ENCODE measurements at places on chromosomes 11 and 22.

- no peak for DNase-seq
Observed at GRCh38 chr11:69496202-69496557, 14.7 kb downstream of the LINC01488 start.

DNA sequence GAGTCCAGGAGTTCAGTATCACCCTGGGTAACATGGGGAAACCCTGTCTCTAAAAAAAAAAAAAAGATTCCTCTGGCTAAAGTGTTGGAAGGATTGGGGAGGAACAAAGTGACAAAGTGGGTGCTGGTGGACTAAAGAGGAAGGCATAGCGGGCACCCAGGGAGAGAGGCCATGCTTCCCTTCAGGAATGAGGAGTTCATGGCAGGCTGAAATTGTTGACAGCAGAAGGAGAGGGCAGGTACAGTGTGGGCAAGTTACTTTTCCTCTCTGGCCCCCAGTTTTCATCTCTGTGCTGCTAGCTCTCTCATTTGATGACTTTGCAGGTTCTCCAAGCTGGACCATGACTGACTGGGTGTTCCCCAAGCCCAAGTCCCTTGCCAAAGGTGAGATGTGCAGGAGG, 4.4 kb upstream of the SYT13 start:
- no peak for DNase-seq

DNA sequence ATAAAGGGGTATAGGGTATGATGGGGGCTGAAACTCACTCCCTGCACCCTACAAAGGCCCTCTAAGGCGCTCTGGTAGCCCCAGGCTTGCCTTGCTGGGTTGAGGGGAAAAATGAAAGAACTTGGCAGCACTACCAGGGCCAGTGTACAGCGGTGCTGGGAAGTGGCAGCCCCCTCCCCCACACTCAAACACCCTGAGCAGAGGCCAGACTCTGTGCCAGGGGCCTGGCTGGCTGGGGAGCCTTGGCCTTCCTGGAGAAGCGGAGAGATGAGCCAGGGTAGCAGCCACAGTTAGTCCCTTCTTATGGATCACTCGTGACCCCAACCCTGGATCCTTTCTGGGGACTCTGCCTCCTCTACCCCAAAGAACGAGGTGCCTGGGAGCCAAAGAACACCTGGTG, 2.7 kb downstream of the TMEM134 start:
- DNase-seq, result no peak

DNA sequence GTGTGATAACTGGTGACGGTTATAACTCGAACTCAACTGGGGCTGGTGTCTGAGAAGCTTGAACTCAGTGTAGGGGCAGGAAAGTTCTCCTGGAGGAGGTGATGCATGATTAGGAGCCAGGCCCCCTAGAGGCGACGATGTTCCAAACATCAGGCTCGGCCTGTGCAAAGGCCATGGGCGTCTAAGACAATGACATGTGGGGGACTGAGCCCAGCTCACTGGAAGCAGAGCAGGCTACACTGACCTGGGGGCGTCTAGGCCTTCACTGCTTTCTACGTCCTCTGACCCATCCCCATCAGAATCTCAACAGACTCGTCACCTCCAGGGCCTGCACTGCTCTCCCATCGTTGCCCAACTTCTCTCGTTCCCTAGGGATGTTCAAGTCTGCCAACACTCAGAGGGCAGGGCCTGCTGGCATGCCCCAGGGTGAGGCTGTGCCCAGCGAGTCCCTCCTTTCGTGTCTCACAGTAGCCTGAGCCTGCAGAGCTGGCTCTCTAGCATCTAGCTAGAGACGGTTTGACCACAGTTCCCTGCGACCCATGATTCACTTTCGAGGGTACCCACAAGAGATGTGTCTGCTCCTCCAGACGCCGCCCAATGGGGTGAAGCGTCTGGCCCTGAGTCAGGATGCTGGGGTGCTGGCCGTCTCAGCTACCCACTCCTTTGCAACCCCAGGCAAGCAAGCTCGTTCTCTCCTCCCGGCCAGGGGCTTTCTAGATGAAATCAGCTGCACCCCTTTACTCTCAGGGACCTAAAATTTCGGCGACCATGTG, 1.1 kb upstream of the ATG16L2 start:
- DNase-seq, result peak; percentile 67

DNA sequence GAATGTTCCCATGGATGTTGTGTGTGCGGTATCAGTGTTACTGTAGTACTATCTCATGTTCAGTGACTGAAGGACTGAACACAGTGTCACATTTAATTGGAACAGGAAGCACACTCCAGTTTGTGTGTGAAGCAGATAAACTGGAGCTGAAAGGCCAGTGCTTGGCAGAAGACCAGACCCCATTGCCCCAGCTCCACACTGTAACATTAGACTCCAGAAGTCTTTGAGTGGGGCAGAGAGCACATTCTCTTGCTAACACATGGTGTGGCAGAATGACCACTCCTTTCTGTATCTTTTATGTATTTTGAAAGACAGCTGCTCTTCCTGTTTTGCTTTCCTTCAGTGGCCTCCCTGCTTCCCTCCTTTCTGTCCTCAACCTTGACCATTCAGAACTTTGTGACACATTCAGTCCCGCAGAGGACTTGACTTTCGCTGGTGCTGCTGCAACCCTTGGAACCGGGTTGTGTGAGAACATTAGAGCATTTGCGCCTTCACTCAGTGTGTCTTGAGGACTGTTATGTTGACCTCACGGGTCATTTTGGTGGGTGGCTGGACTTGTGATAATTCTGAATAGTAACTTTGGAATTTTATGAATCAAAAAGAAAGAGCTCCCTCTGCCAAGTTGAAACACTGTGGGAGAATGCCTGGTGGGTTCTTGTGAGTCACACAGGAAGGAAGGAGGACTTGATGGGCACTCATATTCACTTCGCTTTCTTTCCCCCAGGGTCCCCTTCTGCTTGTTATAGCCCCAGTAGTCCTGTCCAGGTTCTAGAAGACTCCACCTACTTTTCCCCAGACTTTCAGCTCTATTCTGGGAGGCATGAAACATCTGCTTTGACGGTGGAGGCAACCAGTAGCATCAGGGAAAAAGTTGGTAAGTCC, 26.4 kb downstream of the AMOTL1 start:
- no peak for DNase-seq

- no peak for DNase-seq
Observed at GRCh38 chr11:67409261-67409666, 5.4 kb downstream of the TBC1D10C start.

GRCh38 chr11:24609192-24610119, 112.6 kb downstream of the LUZP2 start:
- no peak for DNase-seq

DNA sequence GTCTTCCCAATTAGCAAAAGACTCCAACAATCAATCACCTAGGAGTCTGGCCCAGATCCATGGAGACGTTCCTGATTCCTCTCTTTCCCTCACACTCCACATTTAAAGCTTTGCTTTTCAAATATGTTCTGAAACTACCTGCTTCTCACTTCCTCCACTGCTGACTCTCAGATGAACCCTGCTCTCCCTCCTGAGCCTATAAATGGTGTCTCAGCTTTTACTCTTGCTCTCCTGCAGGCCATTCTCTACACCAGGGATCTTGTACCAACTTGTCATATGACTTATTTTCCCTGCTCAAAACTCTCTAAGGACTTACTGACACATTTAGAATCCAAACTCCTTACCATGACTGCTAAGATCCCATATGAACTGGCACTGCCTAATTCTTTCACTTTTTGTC, 138.4 kb upstream of the DDI1 start:
- DNase-seq, result no peak

DNA sequence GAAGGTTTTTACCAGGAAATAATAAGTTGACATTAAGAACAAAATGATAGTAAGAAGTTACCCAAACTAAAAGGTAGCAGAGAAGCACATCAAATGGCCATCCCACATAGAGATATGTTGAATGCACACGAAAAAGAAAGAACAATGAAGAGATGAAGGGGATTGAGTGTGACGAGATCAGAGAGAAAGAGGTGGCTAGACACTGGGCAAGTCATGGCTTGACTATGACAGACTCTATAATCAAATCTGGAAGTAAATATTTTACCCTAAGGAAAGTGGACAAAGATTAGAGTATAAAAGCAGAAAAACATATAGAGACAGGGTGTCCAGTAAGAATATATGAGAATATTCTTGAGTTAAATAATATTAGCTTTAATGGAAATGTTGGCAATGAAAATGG, 31.4 kb downstream of the CASP12 start:
- no peak for DNase-seq

GRCh38 chr22:43256976-43257545, 70.1 kb upstream of the TTLL12 start:
- DNase-seq, result no peak

GRCh38 chr11:109945626-109946321, 147.4 kb upstream of the ZC3H12C start:
- DNase-seq, result no peak

DNA sequence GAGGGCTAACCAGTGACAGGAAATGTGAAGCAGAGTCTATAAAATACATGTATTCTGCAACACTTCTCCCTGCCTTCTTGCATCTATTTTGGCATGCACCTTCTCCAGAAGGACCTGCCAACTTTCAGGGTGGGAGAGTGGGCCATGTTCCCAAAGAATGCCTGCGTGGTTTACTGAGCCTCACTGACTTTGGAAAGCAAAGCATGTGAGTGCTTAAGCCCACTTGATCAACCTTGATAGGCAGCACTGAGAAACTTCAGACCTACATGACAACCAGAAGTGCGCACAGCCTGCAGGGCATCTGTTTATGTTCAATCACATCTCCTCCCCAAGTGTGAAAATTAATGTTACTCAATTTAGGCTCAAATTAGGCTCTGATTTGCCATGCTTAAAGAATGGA, 69.2 kb downstream of the AMOTL1 start:
- no peak for DNase-seq

DNA sequence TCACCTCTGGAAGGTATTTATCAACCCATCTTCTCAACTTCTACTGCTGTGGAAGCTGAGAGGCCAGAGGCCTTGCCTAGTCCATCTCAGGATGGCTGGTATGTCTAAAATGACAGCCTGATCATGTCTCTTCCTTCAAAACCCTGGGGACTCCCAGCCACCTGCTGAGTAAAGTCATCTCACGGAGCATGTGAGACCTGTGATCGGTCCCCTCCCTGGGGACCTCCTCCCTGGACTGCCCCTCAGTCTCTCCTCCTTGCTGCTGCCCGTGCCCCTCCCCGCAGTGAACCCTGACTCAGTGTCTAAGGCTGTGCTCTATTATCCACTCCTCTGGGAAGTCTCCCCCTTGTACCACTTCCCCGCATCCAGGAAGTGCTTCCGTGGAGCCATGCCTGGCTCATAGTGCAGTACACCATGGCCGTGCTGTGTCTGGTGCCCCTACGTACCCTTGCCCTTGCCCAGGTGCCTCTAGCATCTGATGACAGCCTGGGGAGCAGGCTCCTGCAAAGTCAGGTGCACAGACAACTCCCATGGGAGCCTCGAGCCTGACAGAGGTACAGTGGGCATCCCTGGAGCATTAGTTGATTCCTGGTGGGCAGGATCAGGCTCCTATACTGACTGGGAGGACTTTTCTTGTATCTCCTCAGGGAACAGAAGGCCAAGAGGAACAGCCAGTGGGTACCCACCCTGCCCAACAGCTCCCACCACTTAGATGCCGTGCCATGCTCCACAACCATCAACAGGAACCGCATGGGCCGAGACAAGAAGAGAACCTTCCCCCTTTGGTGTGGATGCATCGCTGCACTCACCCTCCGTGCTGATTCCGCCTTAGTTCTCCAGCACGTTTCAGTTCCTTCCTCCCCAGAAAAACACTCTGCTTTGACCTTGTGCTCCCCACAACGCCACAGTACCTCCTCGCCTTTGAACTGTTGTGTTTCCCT, 13.8 kb downstream of the SMARCB1 start:
- no peak for DNase-seq

GRCh38 chr11:118060869-118061268, 16.0 kb upstream of the TMPRSS4 start:
- DNase-seq, result no peak

GRCh38 chr11:116637766-116638165, 135.0 kb downstream of the BUD13 start:
- no peak for DNase-seq

DNA sequence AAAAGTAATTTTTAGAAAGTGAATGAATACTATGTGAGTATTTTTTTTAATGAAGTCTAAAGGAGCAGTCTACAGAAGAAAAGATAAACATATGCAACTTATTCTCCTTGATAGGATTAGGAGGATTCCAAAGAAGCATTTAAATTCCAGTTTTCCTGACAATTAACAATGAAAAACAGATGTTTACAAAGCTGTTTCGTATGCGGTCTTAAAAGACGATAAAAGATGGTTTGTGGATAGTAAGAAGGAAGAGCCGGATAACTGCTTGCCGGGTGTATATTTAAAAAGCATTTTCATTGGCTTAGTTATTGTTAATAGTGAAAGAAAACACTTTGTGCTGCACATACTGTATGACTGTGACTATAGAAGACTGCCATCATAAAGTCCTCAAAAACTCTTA, 120.0 kb upstream of the C11orf58 start:
- DNase-seq, result no peak

DNA sequence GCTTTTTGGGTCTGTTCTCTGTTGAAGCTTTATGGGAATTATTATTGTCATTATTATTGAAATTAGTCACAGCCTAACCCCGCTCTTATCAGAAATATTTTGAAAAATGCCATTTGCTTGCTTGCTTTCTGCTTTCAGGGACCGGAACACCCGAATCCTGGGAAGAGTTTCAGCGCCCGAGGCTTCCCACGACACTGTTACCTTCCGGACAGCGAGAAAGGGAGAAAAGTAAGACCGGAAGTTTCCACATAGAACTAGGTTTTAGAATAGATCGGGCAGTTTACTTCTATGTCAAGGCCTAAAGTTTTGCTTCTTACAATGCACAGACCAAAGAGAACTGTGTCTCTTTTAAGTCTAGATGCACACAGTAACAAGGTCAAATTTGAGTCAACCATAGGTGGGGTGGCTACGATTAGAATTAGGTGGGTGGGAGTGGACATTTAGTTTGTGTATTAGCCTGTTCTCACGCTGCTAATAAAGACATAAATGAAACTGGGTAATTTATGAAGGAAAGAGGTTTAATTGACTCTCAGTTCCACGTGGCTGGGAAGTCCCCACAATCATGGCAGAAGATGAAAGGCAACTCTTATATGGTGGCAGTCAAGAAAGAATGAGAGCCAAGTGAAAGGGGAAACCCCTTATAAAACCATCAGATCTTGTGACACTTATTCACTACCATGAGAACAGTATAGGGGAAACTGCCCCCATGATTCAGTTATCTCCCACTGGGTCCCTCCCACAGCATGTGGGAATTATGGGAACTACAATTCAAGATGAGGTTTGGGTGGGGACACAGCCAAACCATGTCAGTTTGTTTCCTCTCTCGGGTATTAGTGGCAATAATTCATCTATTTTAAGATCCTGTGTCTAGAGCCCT, 12.9 kb downstream of the MPEG1 start:
- no peak for DNase-seq

- no peak for DNase-seq
Observed at GRCh38 chr11:8023831-8024555, 36.9 kb downstream of the EIF3F start.
